Stimulated activated CD4-positive, alpha-beta T cell treated with anti-CD3 and anti-CD28 coated beads, Interleukin-4, amount 100 ng/mL, for 4 hours (primary cell): ENCODE measurements at places on chromosomes 1 and 21.

DNA sequence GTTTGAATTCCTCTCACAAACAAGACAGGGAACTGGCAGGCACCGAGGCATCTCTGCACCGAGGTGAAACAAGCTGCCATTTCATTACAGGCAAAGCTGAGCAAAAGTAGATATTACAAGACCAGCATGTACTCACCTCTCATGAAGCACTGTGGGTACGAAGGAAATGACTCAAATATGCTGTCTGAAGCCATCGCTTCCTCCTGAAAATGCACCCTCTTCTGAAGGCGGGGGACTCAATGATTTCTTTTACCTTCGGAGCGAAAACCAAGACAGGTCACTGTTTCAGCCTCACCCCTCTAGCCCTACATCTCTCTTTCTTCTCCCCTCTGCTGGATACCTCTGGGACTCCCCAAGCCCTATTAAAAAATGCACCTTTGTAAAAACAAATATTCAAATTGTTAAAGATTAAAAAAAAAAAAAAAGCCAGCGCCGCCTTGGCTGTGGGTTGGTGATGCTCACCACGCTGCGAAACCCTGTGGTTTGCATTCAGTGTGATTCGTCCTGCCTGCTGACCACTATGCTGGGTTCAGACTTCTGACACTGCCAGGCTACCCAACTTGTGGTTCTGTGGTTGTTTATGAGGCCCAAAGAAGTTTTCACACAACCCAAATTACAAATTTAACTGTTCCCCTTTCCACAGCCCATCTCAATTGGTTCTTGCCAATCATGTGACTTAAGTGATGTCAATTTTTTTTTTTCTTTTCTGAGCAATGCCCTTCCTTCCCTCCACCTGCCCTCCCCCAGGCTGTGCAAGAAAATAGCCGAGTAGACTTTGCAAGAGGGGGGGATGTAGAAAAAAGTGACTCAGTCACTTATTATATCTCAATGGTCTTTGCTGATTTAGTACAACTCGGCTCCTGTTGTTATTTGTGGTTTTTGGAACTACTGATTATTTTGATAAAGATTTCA lies at the start of gene RUNX1:
Gene RUNX1 (minus strand): TSS at position 597 of the 912 bp plus-strand sequence.
- DNase-seq = peak; percentile 51

DNA sequence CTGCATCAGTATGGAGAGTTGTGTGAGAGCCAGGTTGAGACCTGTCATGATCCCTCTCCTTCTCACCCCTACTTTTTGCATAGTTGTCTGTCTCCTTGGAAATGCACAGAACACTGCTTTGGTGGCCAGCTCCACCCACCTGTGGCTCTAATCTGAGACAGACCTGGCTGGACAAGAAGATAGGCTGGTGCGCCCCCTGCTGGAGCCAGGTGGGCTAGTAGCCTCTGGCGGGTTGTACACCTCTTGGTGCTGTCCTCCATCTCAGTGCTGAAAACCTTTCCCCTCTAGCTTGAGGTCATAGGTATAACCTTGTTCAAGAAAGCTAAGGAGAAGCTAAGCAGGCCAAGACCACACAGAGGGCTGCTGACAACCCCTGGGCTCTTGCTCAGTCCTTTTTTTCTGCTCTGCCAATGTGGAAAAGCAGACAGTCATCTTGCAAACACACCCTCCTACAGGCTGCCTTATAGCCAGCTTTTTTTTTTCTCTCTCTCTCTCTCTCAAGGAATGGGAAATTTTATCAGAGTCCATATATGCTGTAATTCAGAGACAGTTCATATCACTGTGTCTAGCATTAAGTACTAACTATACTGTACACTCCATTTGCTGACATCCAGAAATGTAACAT lies 58.8 kb upstream of the SPATA6 start:
- peak; percentile 8 for DNase-seq

DNA sequence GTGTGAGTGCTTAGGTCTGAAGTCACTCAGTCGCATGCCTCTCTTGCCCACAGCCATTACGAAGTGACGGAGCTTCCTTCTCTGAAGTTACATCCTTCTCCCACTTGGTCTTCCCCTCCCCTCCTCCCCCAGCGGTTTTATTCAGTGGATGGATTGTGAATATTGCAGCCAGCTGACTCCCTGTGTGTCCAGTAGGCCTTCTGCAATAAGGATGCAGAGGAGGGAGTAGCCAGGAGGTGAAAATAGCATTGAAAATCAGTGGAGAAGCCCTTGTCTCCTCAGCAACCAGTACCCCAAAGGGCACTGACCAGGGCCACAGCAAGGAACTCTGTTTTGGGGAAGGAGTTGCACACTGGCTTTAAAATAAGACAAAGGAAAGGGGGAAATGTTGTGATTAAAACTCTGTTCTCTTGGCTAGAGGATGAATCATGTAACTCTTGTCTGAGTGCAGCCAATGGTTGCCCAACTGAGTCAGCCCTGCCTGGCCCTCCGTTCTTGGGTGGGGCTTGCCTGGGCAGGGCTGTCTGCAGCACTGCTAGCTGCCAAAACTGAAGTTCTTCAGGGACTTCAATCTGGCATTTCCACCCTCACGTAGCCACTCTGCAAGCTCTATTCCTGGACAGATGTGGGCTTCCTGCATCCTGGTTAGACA lies 4.3 kb downstream of the S100A10 start:
- DNase-seq = peak; percentile 30

GRCh38 chr1:218693599-218693998 lies 348.5 kb downstream of the TGFB2 start:
- DNase-seq = no peak

GRCh38 chr1:150813028-150813707 lies 5.1 kb upstream of the CTSK start:
- no peak for DNase-seq

GRCh38 chr1:215022204-215022603 lies 60.3 kb upstream of the KCNK2 start:
- no peak for DNase-seq

DNA sequence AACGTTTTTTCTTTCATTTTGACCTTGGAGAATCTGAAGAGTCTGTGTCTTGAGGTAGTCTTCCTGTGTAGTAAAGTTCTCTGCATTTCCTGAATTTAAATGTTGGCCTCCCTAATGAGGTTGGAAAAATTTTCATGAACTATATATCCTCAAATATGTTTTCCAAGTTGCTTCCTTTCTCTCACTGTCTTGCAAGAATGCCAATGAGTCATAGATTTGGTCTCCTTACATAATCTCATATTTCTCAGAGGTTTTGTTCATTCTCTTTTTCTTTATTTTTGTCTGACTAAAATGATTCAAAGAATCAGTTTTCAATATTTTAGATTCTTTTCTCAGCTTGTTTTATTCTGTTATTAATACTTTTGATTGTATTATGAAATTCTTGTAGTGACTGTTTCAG lies 87.6 kb downstream of the DRAM2 start:
- DNase-seq = no peak
